ENCODE measurements at places on chromosomes 12 and 14.

DNA sequence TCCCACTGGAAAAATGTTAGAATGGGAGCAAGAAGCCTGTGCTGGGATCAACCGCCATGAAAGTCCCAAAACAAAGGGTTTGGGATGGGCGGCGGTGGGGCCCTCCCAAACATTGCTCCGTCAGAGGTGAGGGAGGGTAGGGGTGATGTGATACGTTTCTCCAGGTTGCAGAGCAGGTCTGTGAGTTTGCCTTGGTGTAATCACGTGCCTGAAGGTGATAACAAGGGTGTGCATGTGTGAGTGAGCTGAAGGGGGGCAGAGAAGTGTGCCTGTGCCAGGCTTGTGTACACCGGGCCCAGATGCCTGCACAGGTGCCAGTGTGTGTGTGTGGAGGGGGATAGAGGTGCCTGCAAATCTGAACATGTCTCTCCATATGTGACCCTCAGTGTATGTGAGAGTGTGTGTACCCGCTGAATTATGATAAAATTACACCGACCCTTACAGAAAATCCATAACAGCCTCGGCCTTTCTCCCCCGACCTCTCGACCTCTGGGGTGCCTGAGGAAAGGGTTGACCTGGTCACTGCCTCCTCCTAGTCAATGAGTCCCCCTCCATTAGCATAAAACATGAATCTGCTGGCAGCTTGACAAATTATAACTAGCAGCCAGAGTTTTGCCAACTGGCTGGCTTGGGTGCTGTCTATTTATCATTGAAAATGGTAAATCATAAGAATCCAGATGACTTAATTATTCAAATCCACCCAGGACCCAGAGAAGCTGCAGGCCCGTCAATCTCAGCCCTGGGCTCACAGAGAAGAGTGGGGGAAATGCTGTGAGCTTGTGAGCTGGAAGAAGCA is 55.6 kb downstream of the SMUG1 start:
- DNase-seq: no peak

GRCh38 chr14:103247169-103247606 is 86.8 kb upstream of the EIF5 start:
- no peak for DNase-seq

DNA sequence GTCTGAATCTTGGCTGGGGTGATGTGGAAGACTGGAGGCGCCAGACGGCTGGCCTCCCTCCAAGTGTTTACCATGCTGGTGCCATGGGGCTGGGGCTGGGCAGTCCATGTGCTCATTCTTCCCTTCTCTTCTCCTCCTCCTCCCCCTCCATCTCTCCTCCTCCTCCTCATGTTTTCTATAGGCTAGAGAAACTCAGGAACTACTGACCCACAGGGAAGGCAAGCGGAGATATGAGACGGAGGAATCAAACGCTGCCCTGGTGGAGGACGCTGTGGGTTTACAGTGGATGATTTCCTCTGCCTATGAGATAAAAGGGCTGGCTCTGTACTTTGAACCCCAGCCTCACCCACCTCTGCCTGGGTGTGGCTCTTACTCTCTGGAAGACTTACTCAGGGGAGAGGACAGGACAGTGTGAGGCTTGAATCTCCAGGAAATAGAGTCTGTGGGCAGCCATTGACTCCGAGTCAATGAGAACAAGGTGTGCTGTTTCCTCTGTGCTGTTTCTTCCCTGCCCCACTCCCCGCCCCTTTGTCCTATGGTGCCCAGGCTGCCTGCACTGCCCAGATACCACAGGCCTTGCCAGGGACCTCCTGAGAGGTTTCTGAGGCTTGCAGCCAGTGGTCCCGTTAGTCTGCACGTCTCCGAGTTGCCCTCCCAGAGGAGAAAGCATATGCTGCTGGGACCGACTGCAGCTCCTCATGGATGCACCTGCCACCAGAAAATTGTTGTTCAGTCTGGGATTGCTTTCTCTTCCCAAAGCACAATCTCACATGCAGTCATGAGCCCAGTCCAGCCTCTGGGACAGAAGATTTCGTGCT is 132.6 kb upstream of the ARHGAP5 start:
- DNase-seq: no peak

- no peak for DNase-seq
Observed at GRCh38 chr12:32390572-32391219, 8.7 kb upstream of the FGD4 start.

DNA sequence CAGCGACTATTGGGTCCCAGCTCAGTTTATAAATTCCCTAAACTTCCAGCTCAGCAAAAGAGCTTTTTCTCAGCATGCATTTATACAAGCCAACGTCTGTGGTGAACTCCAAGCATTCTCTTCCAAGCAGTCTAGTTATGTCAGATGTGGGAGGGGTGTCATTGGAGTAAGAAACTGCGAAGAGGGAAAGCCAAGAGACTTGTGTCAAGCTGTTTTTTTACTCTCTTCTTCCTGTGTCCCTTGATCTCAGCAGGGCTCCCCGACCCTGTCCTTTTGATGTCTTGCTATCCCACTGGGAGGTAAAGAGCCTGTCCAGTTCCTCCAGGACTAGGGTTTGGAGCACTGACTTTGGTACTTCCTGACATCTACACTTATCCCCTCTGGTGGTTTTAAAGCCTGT is 69.0 kb downstream of the PPM1H start:
- DNase-seq: no peak

GRCh38 chr12:128047266-128048060 is 219.5 kb upstream of the TMEM132C start:
- DNase-seq: no peak

DNA sequence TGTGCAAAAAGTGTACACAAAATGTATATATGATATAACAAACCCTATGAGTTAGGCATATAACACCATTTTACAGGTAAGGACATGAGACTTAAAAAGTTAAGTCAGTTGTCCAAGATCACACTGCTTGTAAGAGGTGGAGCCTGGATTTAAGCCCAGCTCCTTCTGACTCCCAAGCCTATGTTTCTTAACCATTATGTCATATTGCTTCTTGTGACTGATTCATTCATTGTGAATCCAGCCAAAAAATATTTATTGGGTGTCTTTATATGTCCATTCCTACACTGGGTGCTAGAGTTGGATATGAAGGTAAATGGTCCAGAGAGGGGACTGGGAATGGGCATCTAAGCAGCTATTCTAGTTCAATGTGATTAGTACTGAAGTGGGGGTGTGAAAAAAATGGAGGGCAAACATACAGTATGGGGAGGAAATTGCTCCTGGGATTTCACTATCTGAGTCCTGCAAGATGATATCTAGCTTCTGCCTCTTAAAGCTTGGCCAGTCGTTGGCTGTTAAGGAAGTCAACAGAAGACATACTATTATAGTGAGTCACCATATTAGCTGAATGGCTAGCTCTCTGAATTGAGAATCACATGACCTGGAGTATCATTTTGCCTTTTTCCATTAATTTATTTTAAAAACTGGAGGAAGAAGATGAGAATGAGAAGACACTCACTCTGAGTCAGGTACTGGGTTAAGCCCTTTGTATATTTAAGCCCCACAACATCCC is 28.8 kb downstream of the PAX9 start:
- DNase-seq: no peak

- no peak for DNase-seq
Observed at GRCh38 chr12:105967038-105967776, 171.5 kb downstream of the NUAK1 start.

GRCh38 chr14:93304771-93305170 is 28.1 kb downstream of the BTBD7 start:
- DNase-seq: no peak

GRCh38 chr12:56346675-56347074 is 8.0 kb downstream of the IL23A start:
- DNase-seq: no peak

GRCh38 chr12:125271892-125272291 is 206.7 kb downstream of the AACS start:
- no peak for DNase-seq

- no peak for DNase-seq
Observed at GRCh38 chr12:52073531-52074381, 4.0 kb downstream of the ATG101 start.

- no peak for DNase-seq
Observed at GRCh38 chr14:51821822-51822221, 38.6 kb upstream of the GNG2 start.

GRCh38 chr14:98008381-98009113 is 1211.4 kb downstream of the VRK1 start:
- DNase-seq: no peak

DNA sequence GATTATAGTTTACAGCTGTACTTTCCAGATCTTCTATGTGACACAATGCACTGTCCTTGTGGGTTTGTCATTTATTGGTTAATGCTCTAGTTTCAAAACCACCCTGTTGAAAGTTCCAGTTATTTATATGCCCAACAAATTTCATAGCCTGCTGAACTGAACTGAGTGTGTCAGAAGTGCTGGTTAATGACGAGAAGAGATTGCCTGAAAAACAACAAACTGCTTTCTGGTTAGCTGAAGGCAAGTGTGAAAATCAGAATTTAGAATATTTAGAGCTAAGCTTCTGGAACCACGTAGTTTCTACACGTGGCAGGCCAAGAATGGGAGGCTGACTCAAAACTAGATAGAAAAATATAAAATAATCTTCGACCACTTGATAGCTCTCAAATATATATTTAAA is 19.1 kb upstream of the RIN3 start:
- DNase-seq: no peak

GRCh38 chr12:124881123-124881522 is 17.5 kb upstream of the SCARB1 start:
- DNase-seq: no peak

DNA sequence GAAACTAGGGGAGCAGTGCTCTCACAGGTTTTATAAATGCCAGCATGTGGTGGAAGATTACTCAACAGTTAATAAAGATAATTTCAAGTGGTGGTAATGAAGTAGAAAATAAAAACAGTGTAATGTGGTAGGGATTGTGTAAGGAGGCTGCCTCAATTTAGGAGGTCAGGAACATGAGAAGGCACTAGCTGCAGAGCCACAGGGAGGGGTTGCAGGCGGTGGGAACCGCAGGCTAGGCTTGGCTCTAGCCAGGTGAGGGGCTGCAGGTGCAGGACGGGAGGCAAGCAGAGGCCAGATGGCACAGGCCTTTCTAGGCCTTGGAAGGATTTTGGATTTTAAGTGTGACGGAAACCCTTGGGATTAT is 768 bp downstream of the METTL25 start:
- DNase-seq: no peak

GRCh38 chr12:117836999-117837736 is 131.6 kb downstream of the KSR2 start:
- peak; percentile 61 for DNase-seq

DNA sequence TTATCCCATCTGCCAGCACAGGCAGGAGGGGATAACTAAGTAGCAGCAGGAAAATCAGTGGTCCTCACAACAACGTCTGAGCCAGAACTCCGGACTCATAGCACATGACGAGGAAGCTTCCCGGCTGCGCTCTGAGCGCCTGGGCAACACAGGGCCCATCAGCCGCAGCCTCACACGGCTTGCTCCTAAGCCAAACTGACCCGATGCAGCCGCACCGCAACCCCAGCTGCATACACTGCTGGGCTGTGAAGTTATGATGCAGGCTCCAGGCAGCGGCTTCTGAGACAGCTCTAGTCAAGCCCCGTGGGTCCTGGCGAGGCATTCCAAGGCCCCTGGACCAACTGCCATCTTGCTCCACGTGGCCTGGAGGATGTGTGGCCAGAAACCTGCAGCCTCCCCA is 28.1 kb downstream of the ZFYVE21 start:
- DNase-seq: no peak

- DNase-seq: no peak
Observed at GRCh38 chr14:95272057-95272456, 47.7 kb downstream of the CLMN start.

GRCh38 chr12:62726471-62726980 is 208.4 kb downstream of the PPM1H start:
- no peak for DNase-seq

GRCh38 chr12:114992443-114992842 is 308.5 kb upstream of the TBX3 start:
- no peak for DNase-seq

DNA sequence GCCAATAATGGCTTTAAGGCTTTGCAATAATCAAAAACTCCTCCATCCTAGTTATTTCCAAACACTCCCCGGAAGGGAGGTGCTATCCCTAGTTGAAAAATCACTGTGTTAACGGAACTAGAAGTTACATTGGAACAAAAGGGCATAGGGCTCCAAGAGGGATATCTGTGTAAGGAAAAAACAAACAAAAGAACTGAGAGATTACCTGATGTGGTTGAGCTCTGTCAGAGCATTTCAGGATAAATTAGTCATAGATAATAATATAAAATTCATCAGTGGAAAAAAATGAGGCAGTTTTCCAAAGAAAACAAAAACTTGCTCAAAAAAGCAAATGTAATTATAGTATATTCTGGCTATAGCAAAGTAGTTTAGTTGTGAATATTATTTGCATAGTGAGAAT is 27.4 kb upstream of the PAPLN start:
- DNase-seq: no peak

- no peak for DNase-seq
Observed at GRCh38 chr12:118840399-118840798, 140.9 kb upstream of the SRRM4 start.

DNA sequence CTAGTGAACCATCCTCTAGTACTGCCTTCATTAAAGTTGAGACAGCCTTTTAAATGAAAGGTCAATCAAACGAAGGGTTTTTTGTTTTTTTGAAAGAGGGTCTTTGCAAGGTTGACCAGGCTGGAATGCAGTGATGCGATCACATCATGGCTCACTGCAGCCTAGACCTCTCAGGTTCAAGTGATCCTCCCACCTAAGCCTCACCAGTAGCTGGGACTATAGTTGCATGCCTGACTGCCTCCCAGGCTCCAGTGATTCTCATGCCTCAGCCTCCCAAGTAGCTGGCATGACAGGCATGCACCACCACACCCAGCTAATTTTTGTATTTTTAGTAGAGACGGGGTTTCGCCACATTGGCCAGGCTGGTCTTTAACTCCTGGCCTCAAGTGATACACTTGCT is 114.6 kb upstream of the SINHCAF start:
- DNase-seq: no peak

DNA sequence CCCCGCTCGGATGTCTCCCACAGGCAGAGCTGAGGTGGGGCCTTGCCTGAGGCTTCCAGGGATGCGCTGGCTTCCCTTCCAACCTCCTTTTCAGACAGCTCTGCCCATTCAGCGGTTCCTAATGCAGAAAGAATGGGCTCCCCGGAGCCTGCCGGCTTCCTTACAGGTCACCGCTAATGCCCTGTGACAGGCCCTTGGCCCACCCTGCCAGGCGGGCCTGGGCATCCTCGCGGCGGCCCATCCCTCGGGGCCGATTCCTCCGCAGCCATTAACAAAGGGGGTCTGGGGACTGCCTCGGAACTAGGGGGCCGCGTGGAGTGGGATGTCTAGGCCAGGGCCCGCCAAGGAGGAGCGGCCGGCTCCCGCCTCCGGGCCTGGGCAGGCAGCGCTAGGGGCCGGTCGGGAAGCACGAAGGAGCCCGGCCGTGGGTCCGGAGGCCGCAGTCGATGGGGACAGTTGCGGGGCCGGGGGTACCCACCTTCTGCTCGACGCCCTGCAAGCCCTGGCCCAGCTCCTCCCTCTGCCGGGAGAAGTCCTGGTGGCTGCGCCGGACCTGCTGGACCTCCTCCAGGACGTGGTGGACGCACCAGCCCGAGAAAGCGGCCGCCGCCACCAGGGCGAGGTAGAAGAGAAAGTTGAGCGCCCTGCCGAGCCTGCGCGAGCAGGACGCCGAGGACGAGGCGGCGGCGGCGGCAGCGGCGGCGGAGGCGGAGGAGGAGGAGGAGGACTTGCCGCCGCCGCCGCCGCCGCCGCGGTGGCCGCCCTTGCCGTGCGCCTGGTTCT is 738 bp downstream of the CKAP4 start:
- DNase-seq: peak; percentile 28

GRCh38 chr12:3757261-3757660 is 4.4 kb upstream of the CRACR2A start:
- no peak for DNase-seq
